ENCODE measurements at places on chromosomes 1 and 21.

DNA sequence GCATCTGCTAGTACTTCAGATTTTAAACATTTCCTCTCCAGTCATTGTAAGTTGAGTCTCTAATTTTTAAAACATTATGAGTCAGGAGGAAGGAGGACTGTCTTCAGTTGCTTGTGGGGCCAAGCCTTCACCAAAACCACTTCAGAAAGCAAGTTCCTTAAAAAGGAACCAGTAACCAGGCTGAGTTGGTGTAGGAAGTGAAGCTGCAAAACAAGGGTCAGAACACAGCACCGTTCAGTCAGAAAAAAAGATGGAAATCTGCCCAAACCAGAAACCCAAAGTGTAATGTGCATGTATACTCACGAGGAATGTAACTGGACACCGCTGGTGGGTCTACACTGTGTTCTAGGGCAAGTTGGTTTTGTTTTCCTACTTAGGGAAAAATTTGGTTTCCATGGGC lies 402.1 kb downstream of the SETD4 start:
- peak; percentile 94 for DNase-seq

DNA sequence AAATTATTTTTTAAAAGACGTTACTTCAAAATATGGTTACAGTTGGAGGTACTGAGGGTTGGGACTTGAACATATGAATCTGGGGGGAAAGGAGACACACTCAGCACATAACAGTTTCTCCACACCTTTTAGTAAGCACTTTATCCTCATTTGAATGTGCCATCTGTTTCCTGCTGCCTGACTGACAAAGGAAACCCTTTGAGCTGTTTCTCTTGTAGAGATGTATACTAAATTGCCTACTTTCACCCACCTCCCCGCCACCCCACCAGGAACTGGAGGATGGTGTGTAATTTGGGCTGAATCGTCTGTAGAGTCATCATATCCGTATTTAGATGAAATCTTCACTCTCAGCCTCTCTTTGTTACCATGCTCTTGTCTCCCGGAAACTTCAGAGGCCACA lies 108.1 kb downstream of the KAZN start:
- DNase-seq = no peak

DNA sequence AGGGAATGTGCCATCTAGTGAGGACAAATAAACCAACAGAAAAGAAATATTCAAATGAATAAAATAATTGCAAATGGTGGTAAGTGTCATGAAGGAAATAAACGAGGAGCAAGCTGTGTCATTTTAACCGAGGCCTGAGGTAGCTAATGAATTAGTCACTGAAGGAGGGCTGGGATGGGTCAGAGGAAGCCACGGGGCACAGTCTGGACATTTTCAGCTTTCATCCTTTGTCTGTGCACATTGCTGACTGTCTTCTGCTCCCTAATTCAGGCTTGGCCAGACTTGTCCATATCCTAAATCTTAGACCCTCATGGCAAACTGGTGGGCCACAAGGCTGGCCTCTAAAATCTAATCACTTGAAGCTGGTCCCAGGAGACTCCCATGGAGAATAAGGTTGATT lies 138.4 kb downstream of the RHOU start:
- no peak for DNase-seq

DNA sequence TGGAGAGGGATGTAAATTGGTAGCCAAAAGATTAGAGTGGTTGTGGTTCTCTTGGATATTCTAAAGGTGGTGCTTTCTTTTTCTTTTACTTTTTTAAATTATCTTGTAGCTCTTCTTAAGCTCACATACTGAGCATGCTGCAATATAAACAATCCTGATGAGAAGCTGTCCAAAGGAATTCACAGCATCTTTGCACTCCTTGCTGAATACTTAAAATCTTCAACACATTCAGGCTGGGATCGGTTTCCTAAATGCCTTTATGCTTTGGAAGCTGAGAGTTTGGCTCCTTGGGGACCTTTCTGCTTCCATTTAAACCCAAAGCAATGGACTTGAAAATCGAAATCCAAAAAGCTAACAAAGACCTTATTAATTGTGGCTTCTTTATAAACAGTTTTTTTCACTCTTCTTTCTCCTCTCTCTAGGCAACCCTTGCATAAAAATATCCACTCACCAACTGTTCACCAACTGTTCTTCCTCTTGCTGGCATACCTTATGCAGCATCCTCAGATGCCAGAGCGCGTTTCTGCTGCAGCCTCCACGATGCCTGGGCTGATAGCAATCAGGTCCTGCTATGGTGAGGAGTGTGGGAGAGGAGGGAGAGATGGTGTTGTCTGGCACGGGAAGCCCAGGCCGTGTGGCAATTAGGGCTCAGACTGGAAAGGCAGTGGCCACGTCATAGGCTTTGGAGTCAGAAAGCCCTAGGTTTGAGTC lies 535.8 kb upstream of the DAB1 start:
- DNase-seq = no peak

DNA sequence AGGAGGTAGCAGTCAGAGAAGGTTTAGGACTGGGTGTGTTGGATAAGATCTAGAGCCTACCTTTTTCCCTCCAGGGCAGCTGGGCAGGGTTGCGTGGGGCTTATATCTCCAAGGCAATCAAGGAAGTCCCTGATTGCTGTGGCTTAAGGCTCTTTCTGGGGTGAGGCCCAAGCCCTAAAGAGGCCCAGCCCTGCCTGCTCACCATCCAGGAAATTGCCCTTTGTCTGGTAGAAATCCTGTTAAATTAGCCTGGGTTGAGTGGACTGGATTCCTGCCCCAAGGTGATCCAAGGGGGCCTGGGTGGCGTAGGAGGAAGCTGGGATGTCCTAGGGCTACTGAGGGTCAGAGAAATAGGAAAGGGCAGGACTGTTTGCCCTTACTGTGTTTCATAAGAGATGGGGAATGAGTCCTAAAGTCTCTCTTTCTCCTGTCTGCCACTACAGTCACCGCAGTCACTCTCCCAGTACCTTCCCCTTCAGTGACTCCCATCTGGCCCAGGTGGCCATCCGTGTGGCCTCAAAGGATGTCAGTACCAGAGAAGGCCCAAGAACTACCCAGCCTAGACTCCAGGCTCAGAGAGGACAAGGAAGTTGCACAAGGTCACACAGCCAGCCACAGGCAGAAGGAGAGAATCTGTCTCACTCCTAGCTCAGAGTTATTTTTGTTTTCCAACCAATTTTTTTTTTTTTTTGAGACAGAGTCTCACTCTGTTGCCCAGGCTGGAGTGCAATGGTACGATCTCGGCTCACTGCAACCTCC lies 25.8 kb downstream of the MFSD2A start:
- DNase-seq = no peak
